Kidney (tissue), 22 donors: ENCODE measurements at places on chromosomes 2 and 18. TPM values are rescaled to one million over a fixed set of nuclear protein-coding genes. Genes with fewer than 3 reads are reported as not detected.

GRCh38 chr2:72033636-72034035, 114.0 kb downstream of the CYP26B1 start:
- no peak overlapping the region for H3K4me3 ChIP-seq
- no peak for DNase-seq
- H3K36me3 ChIP-seq, result no peaks in the 10 kb centered on the region

TGFBRAP1 gene
- total RNA-seq, result 25.8 TPM

GRCh38 chr18:47283476-47283875, 32.0 kb upstream of the SKOR2 start:
- no peaks in the 10 kb centered on the region for H3K36me3 ChIP-seq
- DNase-seq, result no peak
- no peaks in the 10 kb centered on the region for H3K4me1 ChIP-seq

GRCh38 chr2:207819021-207819797, 49.5 kb upstream of the FZD5 start:
- no peak overlapping the region for H3K4me3 ChIP-seq
- DNase-seq, result no peak
- H3K4me1 ChIP-seq, result no peaks in the 10 kb centered on the region
- H3K36me3 ChIP-seq, result no peaks in the 10 kb centered on the region
- no peaks in the 10 kb centered on the region for H3K27me3 ChIP-seq
- H3K27ac ChIP-seq, result peak overlapping the region; percentile 14

- peaks cover 64% of the 10 kb centered on the region for H3K36me3 ChIP-seq
- DNase-seq, result no peak
- no peaks in the 10 kb centered on the region for H3K4me1 ChIP-seq
- no peak overlapping the region for H3K4me3 ChIP-seq
- H3K27ac ChIP-seq, result no peak overlapping the region
These were observed 18.0 kb downstream of the RMC1 start for GRCh38 chr18:23521271-23521670.

DNA sequence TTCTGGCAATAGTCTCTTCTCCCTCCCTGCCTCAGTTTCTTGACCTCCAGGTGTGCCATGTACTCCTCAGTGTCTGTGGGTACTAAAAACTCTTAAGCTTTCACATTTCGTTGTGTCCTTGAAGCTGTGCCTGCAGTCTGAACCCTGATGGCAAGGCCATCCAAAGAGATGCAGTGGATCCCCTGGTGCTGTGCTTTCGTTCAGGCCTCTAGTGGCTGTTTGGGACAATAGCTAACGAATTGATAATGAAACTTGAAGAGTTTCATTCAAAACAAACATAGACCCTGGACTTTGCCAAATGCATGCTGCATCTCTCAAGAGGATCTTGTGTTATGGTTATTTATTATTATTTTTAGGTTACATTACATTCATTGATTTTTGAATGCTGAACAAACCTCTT, 523.1 kb upstream of the FSIP2 start:
- no peak overlapping the region for H3K27ac ChIP-seq
- no peak for DNase-seq
- H3K36me3 ChIP-seq, result no peaks in the 10 kb centered on the region
- H3K27me3 ChIP-seq, result no peaks in the 10 kb centered on the region

DNA sequence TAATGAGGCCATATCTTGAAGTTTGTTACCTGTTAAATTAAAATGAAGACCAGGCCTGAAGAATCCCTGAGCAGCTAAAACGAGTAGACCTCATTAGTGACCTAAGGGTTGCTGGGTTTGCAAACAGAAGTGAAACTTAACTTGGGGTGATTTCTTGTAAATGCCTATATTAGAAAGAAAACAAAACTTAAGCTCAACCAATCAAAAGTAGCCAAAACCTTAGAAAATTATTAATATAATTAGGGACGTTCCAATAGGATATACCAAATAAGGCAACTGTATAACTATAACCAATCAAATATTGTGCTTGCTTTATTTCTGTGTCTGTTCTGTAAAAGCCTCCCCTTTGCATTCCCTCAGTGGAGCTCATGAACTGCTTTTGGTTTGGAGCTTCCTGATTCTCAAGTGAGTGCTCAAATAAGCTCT, 137.9 kb upstream of the VRK2 start:
- no peaks in the 10 kb centered on the region for H3K36me3 ChIP-seq
- no peaks in the 10 kb centered on the region for H3K4me1 ChIP-seq
- no peak overlapping the region for H3K4me3 ChIP-seq
- no peak for DNase-seq
- H3K27me3 ChIP-seq, result no peaks in the 10 kb centered on the region

- DNase-seq, result peak; percentile 23
- peaks cover 3% of the 10 kb centered on the region for H3K4me1 ChIP-seq
- H3K36me3 ChIP-seq, result no peaks in the 10 kb centered on the region
- peak overlapping the region; percentile 73 for H3K4me3 ChIP-seq
These were observed 1.5 kb upstream of the MPPE1 start for GRCh38 chr18:11909591-11910026.

TMEM200C gene
- 0.31 TPM for total RNA-seq

DNA sequence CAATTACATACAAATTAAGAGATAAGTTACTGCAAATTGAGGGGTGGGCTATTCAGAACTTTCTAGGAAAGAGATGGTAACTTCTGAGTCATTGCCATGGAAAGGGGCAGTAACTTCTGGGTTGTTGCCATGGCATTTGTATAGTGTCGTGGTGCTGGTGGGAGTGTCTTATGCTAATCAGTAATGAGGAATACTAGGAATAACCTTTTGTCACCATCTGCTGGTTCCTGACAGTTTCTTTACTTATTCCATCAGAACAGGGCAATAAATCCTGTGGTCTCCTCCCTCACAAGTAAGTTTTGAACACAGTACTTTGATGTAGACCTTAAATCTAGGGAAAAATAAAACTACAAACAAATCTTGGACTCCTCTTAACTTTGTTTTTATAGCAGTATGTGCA, 435.4 kb downstream of the BCL11A start:
- no peaks in the 10 kb centered on the region for H3K4me1 ChIP-seq
- H3K4me3 ChIP-seq, result no peak overlapping the region
- no peaks in the 10 kb centered on the region for H3K36me3 ChIP-seq
- no peak overlapping the region for H3K27ac ChIP-seq
- H3K27me3 ChIP-seq, result no peaks in the 10 kb centered on the region

DNA sequence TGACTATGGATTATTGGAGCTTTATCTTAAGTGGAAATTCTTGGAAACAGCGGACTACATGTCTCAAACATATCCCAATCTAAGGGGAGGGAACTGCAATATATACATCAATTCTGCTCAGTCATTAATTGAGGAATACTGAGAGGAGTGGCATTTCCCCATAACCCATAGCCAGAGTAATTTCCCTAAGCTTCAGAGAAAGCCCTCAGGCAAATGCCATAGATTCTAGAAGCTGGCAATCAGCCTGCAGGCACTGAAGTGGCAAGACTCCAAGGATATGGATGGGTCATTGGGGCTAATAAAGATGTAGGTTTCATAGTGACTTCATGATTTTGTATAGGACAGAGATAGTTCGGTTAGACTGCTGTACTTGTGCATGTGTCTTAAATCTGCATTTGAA, 1960.5 kb upstream of the PIK3C3 start:
- no peaks in the 10 kb centered on the region for H3K36me3 ChIP-seq
- no peak overlapping the region for H3K4me3 ChIP-seq
- H3K27me3 ChIP-seq, result no peaks in the 10 kb centered on the region
- no peak for DNase-seq
- H3K4me1 ChIP-seq, result no peaks in the 10 kb centered on the region
- no peak overlapping the region for H3K27ac ChIP-seq

RSAD2 gene
- 4.5 TPM for total RNA-seq

GRCh38 chr18:79772108-79772864, 25.5 kb upstream of the KCNG2 start:
- no peak overlapping the region for H3K27ac ChIP-seq
- H3K36me3 ChIP-seq, result no peaks in the 10 kb centered on the region
- no peak overlapping the region for H3K4me3 ChIP-seq
- DNase-seq, result no peak
- H3K27me3 ChIP-seq, result no peaks in the 10 kb centered on the region
- no peaks in the 10 kb centered on the region for H3K4me1 ChIP-seq

- no peaks in the 10 kb centered on the region for H3K27me3 ChIP-seq
- no peaks in the 10 kb centered on the region for H3K4me1 ChIP-seq
- H3K27ac ChIP-seq, result no peak overlapping the region
- H3K4me3 ChIP-seq, result no peak overlapping the region
These were observed 266.9 kb downstream of the DYSF start for GRCh38 chr2:71720283-71720560.

GRCh38 chr18:616380-616995, 19.7 kb downstream of the CLUL1 start:
- no peaks in the 10 kb centered on the region for H3K27me3 ChIP-seq
- H3K4me1 ChIP-seq, result no peaks in the 10 kb centered on the region
- H3K36me3 ChIP-seq, result no peaks in the 10 kb centered on the region
- DNase-seq, result no peak

GRCh38 chr18:78447211-78447610, 532.4 kb upstream of the SALL3 start:
- H3K36me3 ChIP-seq, result no peaks in the 10 kb centered on the region
- H3K27ac ChIP-seq, result no peak overlapping the region
- H3K4me3 ChIP-seq, result no peak overlapping the region
- H3K4me1 ChIP-seq, result no peaks in the 10 kb centered on the region
- H3K27me3 ChIP-seq, result no peaks in the 10 kb centered on the region
- no peak for DNase-seq

TLX2 gene
- total RNA-seq, result not detected

DNA sequence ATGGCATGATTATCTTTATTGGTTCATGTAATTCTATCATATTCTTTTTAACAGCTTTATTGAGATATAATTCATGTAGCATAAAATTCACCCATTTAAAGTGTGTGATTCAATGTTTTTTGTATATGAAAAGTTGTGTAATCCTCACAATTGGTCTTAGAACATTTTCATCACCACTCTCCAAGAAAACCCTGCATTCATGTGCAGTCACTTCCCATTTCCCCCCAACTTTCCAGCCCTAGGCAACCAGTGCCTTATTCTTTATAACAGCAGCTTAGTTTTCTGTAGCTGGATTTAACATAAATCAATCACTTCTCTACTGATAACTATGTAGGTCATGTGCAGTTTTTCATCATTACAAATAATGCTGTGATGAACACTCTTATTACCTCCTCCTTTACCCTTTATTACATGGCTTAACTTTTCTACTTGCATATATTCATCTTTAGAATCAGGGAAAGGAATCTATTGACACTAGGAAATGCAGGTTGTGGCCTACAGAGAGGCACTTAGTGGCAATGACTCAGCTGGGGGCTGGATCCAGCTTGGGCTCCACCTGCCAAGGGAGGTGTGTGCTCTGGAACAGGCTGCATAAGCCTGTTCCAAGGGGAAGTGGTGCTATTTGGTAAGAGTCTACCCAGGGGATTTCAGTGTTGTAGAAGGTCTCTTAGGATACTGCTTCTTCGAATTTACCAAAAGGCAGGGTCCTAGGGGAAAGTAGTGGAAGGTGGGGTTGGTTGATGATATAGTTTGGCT, 89.1 kb downstream of the ETAA1 start:
- no peaks in the 10 kb centered on the region for H3K27me3 ChIP-seq
- no peaks in the 10 kb centered on the region for H3K4me1 ChIP-seq
- no peak for DNase-seq
- H3K4me3 ChIP-seq, result no peak overlapping the region
- H3K27ac ChIP-seq, result no peak overlapping the region
- H3K36me3 ChIP-seq, result no peaks in the 10 kb centered on the region

C2orf15 gene
- 6.3 TPM for total RNA-seq

- no peak for DNase-seq
- no peak overlapping the region for H3K27ac ChIP-seq
- no peaks in the 10 kb centered on the region for H3K4me1 ChIP-seq
- no peak overlapping the region for H3K4me3 ChIP-seq
- H3K27me3 ChIP-seq, result no peaks in the 10 kb centered on the region
- no peaks in the 10 kb centered on the region for H3K36me3 ChIP-seq
These were observed 394.5 kb downstream of the DLGAP1 start for GRCh38 chr18:4060427-4061281.

DNA sequence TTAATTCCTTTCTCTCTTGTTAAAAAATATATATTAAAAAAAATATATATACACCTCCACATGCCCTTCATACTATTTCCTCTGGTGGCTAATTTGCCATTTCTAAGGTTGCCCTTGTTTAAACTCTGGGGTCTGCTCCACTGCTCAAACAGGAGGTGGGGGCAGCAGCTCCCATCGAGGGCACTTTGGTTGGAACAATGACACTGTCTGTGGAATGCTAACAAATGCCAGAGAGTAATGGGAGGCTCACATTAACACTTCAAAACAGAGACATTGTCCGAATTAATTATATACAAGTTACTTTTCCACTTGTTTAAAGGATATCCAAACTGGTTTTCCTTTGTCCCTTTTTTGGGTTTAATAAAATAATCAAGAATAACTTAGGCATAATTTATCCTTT, 58.8 kb upstream of the CD302 start:
- DNase-seq, result no peak
- H3K27me3 ChIP-seq, result no peaks in the 10 kb centered on the region
- no peaks in the 10 kb centered on the region for H3K36me3 ChIP-seq
- no peak overlapping the region for H3K27ac ChIP-seq
- no peaks in the 10 kb centered on the region for H3K4me1 ChIP-seq
- no peak overlapping the region for H3K4me3 ChIP-seq
